ENCODE measurements at places on chromosomes 2 and 18.

DNA sequence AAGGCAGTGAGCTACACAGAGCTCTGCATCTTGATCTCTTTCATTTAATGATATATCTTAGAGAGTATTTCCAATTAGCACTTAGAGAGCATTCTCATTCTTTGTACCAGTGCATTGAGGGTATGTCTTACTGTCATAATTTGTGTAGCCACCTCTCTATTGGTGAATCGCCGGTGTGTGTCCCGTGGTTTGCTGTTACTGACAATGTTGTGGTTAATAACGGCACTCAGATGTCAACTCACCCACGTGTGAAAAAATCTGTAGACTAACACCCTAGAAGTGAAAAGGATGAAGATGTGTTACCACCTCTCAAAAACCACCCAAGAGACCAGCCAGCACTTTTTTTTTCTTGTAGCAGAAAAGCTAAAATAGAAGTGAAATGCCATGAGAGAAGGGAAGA lies 37.1 kb downstream of the TEX51 start:
- no peak for DNase-seq

DNA sequence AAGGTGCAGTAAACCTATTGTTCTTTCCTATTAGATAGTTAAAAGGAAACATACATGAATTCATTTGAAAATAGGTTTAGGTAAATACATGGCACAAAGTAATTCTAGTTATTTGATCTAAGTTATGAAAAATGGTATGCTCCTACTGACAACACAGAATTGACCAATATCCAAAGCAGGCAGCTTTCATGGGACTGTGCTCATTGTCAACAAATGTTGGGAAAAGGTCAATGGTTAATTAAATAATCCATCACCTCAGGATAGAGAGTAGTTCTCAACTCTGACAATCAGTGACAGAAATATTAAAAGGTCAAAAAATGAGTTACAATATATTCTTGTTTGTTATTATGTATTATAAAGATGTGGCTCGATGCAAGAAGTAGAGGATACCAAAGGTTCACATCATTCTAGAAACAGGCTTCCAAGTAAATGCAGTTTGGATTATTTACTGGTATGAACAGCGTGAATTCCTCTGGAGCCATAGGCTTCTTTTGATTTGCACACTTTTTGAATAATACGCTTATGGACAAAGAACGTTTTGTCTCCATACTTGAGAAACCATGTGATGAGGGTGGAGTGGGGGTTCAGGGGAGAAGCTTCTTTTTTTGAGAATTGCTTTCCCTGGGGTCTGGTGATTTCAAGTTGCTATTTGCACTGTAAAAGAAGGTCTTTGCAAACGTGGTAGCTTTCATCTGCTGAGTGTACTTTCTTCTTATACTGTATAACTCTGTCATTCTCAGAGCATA lies 422.0 kb upstream of the ZEB2 start:
- DNase-seq = no peak

- no peak for DNase-seq
Observed at GRCh38 chr2:136206613-136207012, 88.7 kb upstream of the CXCR4 start.

DNA sequence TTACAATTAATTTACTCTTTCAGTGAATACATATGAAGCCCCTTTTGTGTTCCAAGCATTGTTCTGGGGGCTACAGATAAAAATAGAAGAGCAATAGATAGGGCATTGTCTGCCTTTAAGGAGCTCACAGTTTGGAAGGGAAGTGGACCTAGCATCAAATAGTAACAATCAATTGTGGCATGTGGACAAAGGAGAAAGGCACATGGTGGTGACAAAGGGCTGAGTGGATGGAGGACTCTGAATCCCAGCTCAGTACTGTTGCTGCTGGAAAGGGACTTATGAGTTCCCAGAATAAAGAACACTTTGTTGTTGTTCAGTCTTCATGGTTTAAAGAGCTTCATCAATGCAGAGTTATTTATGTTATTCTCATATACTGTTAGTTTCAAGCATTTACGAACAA lies 217.7 kb downstream of the HRH4 start:
- no peak for DNase-seq

DNA sequence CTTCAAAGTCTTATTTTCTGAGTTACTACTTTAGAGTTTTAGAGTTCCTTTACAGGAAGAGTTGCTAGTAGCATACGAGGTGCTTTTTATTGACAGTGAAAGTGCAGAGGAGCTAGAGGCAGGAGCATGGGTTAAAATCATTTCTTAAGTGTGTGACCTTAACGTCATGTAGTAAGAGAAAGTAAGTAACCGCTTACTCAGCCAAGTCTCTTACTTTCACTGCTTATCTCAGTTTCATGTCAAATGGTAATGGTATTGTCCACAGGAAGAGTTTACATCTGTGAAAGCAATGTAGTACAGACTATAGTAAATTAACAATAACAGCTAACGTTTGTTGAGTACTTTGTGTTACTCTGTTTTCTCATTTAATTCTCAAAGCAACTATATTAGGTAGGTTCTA lies 12.6 kb downstream of the NDUFAF7 start:
- DNase-seq = no peak

- DNase-seq = no peak
Observed at GRCh38 chr2:232843834-232844233, 26.2 kb upstream of the SNORC start.

DNA sequence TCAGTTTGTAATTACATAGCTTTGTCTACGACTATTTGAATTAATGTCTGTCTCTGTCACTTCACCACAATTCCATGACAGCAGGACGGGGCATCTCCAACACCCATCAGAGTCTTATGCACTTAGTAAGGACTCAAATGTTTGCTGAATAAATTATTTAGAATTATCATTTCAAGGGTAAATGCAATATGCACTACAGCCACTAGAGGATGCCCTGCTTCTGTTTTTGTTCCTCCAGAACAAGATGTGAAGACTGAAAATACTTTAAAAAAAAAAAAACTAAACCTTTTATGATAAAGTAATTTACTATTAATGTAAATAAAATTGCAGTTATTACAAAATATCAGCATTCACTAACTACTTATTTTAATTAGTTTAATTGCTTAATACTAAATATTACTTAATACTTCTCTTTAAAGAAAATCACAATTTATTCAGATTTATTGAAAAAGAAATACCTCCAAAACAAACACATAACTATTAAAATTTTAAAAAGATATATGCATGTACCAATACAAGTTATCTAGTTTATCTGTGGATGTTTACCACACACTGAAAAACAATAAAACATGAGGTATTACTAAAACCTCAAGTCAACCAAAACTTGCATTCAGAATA lies 3.2 kb downstream of the PIGN start:
- DNase-seq = no peak

GRCh38 chr2:191115391-191115790 lies 35.4 kb downstream of the STAT4 start:
- DNase-seq = no peak

DNA sequence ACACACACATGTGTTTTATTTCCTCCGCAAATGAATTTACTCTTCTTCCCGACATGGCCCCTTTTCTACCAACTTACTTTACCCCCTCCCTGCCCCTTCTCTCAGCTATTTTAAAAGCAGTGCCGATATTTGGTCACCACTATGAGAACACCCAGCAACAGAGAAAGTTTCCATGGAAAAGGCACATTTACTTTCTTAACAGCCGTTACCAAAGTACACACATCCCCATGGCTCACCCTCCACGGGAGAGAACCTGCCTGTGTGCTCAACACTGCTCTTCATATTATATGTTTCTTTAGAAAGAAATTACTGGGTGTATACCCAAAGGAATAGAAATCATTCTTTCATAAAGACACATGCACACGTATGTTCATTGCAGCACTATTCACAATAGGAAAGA lies 714.4 kb downstream of the DCDC2C start:
- DNase-seq = no peak

DNA sequence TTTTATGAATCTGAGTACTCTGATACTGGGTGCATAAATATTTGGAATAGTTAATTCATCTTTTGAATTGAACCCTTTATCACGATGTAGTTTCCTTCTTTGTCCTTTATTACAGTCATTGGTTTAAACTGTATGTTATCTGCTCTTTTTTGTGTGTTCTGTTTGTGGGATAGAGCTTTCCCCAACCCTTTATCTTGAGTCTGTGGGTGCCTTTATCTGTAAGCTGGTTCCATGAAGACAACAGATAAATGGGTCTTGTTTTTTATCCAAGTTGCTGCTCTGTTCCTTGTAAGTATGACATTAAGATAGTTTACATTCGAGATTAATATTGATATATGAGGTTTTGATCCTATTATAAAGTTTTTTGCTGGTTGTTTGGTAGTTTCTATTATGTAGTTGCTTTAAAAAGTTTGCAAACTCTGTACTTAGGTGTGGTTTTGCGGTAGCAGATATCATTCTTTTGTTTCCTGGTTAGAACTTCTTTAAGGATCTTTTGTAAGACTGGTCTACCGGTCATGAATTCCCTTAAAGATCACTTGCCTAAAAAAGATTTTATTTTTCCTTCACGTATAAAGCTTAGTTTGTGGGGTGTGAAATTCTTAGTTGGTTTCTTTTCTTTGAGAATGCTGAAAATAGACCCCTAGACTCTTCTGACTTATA lies 1451.3 kb upstream of the SLC39A10 start:
- DNase-seq = no peak

DNA sequence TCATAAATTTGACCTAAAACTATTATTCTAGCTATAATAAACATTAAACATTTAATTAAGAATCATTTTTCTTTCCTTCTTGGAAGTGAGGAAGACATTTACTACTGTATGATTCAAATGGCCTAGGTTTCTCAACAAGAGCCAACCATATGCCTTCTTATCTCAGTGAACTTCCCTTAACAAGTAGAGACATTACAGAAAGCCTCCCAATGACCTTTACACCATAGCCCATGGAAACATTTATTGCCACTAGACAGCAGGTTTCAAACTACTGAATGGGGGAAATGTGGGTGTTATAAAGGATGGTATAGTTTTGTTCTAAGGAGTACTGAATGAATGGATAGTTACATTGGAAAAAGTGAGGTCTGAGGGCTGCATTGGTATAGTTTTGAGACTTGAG lies 349.4 kb upstream of the SPRED2 start:
- no peak for DNase-seq

DNA sequence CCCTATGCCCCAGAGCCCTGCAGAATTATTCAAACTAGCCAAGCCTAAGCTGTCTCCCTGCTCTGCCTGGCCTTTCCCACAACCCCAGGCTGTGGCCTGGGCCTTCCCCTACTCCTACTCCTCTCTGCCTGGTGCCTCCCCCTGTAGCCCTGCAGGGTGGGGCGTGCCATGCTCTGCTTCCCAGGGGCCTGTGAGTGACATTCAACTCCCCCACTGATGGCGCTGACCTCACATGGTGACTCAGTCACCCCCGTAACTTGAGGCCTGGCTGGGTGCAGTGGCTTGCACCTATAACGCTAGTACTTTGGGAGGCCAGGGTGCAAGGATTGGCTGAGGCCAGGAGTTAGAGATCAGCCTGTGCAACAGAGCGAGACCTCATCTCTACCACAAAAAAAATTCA lies 60.6 kb downstream of the KIF1A start:
- no peak for DNase-seq

GRCh38 chr18:42936289-42936688 lies 179.2 kb downstream of the RIT2 start:
- DNase-seq = no peak

DNA sequence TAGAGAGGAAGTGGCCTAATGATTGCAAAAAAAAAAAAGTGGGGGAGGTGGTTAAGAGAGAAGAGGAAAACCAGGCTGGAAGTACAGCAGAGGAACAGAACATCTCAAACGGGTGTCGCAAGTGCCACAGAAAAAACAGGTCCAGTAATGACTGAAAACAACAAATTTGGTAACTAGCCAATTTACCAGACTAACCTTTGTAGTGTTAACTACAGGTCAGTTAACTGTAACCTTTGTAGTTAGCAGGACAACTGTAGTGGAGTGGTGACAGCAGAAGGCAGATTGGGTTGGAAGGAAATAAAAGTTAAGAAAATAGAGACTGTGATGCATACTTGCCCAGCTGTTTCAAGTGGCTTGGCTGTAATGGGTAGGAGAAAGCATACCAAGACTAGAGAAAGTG lies 91.4 kb upstream of the CHST9 start:
- DNase-seq = no peak

DNA sequence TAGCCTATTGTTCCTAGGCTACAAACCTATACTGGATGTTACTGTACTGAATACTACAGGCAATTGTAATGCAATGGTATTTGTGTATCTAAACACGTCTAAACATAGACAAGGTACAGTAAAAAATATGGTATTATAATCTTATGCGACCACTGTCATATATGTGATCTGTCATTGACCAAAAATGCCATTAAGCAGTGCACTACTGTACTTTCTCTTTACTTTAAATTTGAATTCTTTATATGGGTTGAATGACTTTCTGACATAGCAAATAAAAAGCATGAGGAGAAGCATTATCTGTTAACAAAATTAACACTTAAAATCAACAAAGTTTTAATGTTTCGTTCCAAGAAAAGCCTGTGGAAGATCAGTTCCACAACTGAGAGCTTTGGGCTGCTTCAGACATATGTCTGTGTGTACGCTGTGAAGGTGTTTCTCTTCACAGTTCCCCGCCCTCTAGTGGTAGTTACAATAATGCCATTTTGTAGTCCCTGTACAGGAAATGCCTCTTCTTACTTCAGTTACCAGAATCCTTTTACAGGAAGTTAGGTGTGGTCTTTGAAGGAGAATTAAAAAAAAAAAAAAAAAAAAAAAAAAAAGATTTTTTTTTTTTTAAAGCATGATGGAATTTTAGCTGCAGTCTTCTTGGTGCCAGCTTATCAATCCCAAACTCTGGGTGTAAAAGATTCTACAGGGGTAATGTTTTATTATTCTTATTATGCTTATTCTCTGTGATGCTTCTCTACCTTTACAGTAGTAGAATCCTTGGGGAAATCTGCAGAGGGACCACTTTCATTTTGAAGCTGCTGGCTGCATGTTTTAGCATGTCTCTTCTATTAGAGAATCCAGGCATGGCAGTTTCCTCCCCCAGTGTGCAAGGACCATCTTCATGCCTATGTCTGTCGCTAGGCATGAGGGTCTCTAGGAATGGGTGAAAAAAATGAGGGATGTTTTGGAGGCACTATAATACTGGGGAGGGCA lies 54.5 kb downstream of the SCN2A start:
- DNase-seq = no peak

DNA sequence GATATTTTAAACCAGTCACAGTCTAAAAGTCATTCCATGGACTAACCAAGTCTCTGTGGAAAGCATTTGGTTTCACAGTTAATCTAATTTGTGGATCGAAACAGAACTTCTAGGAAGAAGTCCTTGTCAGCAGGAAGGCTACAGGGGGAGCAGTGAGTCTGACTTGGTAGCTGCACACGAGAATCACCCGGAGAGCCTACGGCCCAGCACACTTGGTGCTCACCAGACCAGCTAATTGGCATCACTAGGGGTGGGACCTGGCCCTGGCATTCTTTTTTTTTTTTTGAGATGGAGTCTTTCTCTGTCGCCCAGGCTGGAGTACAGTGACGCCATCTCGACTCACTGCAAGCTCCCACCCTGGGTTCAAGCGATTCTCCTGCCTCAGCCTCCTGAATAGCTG lies 97.7 kb downstream of the ZNF532 start:
- no peak for DNase-seq

DNA sequence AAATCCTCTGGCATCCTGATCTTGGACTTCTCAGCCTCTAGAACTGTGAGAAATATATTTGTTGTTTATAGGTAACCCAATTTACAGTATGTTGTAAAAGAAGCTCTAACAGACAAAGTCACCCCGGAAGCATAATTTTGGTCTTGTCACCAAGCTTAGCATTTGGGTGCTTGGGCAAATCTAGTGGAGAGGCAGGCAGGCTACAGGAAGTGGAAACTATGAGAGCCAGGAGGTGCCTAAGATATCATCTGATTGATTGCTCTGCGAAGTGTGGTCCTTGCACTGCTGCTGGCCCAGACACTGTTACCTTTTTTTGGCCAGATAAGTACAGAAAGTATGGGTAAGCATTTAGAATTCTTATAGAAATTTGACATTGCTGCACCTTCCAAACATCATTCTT lies 102.9 kb downstream of the CDC42EP3 start:
- no peak for DNase-seq
